ENCODE measurements at places on chromosomes 1 and 21.

- no peak for DNase-seq
Measured at GRCh38 chr1:166705376-166706289, 133.6 kb upstream of the POGK start.

- no peak for DNase-seq
Measured at GRCh38 chr21:42796327-42797062, 82.8 kb downstream of the WDR4 start.

- no peak for DNase-seq
Measured at GRCh38 chr1:8201331-8201861, 116.5 kb upstream of the SLC45A1 start.

DNA sequence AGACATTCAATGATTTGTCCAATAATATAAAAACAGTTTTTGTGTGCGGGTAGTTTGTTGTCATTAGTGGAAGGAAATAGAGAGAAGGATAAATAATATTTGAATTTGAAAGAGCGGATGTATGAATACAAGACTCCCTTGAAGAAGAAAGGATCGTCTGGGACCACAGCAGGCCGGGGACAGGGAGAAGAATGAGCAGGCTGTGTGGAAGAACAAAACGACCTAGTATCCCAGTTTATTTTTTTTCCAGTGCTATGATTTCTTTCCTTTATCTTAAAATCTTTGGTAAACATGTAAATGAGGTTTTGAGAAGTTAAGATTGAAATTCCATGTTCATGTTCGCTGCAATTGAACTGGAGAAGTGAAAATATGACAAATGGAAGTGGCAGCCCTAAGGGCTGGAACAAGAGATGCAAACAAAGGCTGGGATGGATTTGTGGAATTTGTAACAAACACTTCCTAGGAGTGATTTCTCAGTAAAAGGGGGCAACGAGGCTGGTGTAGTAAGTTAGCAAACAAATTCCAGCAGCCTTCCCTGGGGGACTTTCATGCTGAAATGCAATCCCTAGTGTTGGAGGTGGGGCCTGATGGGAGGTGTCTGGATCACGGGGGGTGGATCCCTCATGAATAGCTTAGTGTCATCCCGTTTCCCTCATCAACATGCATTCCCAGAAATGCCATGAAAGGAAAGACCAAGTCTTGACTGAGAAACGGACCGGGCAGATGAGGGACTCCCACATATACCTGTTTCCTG lies 10.2 kb upstream of the IFI16 start:
- no peak for DNase-seq

DNA sequence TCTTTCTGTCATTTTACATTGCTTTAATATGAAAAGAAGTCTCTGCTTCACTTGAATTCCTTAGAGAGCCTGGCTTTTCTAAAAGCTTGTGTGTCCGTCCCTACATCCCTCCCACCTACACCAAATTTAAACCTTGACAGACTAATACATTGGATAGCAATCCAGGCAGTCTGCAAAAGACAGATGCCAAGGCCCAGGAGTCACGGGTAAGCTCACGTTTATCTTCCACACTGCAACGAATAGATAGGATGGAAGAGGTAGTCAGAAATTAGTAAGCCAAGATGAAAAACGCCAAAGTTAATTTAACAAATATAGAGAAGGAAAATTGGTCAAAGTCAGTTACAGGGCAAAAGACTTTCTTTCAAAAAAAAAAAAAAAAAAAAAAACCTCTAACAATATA lies 338.1 kb downstream of the SMYD3 start:
- DNase-seq: no peak

- no peak for DNase-seq
Measured at GRCh38 chr1:113252166-113252565, 138.1 kb upstream of the MAGI3 start.

DNA sequence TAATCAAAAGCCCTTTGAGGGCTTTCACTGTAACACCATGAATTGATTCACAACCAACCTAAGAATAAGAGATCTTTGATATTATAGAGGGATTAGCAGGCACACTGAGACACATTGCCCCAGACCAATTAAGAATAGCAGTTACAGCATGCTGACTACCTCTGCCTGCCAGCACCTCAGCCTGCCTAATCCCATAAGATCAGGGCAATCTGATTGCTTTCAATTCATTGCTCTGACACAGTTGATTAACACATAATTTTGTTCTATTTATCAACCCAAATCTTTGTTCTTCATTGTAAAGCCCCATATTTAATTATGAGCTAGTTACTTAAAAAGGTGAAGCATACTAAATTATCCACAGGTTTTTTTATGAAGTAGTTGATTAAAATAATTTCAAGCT lies 548.8 kb upstream of the ZP4 start:
- no peak for DNase-seq

DNA sequence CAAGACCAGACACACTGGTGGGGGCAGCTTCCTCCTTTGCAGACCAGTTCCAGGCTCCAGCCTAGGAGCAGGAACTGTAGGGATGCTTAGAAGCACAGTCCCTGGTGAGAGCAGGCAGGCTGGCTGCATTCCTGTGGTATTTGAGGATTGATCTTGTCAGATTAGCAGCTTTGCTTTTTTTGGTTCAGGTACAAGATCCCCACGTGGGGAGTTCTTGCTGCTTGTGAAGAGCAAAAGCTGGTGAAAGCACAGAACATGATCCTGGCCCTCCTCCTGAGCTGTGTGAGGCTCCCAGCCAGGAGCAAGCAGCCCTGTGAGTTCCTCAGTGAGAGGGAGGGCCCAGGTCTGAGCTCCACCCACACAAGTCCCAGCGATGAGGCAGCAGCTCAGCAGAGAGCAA lies 75.3 kb upstream of the ARTN start:
- no peak for DNase-seq

- DNase-seq: no peak
Measured at GRCh38 chr1:19163261-19163660, 46.8 kb downstream of the UBR4 start.

DNA sequence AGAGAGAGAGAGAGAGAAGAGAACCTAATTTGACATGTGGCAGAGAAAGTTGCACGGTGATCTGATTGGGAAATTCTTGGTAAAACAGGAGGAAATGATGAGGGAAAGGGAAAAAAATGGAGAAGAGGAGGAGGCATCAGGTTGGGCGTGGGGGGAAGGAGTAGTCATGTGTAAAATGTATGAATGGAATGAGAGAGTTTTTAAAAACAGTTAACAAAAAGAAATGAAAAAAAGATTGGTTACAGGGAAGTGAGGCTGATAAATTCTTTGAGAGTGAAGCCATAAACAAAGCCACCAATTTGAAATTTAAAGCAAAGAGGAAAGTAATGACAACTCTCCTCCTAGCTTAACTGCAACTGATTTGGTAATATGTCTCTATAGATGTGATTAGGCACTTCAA lies 409.2 kb downstream of the USH2A start:
- DNase-seq: no peak

- no peak for DNase-seq
Measured at GRCh38 chr1:40184193-40184592, 23.0 kb downstream of the RLF start.

- no peak for DNase-seq
Measured at GRCh38 chr1:25037174-25038074, 107.3 kb upstream of the RUNX3 start.

DNA sequence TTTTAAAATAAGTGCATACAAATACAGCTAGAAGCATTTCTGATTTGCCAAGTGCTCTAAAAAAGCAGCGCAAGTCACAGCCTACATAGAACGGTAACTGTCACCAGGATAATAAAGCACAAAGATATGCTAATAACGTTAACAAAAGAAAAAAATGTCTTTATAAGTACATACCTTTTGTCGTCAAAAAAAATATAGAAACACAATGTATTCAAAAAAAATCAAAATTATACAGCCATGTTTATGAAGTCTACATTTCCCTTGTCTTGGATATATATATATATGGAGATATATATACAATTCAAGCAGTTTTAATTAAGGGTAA lies 3.2 kb downstream of the IRF2BP2 start:
- no peak for DNase-seq

- DNase-seq: no peak
Measured at GRCh38 chr1:153627715-153628626, at the start of gene S100A1. Gene S100A1, plus strand, starts transcription at chr1:153628434. Its CDS starts 2,088 bp downstream, at chr1:153630522.

GRCh38 chr1:6313393-6314200 lies 52.7 kb upstream of the GPR153 start:
- DNase-seq: no peak

- DNase-seq: peak; percentile 91
Measured at GRCh38 chr1:11719313-11720032, 16.5 kb upstream of the AGTRAP start.

DNA sequence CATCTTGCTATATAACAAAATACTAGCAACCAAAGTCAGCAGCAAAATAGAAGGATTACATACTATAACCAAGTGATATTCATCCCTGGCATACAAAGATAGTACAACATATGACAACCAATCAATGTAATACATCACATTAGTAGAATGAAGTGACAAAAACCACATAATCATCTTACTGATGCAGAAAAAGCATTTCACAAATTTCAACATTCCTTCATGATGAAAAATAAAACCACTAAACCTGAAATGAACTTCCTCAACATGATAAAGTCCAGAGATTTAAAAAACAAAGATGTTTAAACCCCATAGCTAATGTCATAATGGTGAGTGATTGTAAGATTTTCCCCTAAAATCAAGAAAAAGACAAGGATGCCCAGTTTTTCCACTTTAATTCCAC lies 18.6 kb downstream of the RO60 start:
- DNase-seq: no peak

DNA sequence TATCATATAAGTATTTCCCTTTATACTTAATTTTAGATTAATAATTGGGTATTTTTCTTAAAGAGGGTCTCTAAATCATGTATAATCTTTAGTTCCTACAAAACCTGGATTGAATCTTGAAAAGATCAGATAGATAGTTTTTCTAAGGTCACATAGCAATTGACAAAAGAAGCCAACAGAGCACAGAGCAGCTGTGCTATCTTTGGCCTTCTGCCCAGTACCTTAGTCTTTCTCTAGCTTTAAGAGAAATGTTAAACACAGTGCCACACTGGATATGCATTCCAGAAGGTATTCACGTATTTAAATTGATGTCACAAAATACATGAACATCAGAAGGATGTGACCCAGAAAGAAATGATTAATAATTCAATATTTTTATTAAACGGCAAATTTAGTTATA lies 86.8 kb downstream of the C21orf91 start:
- DNase-seq: no peak

GRCh38 chr1:68113966-68114365 lies 63.5 kb upstream of the DIRAS3 start:
- no peak for DNase-seq

DNA sequence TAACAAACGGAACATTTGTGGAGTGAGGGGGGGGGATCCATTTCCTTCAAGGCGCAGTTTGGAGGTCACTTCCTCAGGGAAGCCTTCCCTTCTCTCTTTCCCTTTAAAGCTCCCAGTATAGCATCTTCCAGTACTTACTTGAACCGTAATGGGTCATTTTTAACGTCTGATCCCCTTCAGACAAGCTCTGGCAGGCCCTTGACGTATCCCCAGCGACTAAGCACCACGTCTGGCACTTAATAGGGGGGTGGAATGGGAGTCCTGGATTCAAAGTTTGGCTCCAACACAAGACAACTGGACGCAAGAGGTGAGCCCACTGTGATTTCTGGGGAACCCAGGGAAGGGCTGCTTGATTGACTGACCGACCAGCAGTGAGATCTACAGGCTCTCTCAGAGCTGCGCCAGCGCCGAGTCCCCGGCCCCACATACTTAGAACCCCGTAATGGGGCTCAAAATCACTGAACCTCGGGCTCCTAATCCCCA lies 441 bp downstream of the YARS1 start:
- peak; percentile 33 for DNase-seq

DNA sequence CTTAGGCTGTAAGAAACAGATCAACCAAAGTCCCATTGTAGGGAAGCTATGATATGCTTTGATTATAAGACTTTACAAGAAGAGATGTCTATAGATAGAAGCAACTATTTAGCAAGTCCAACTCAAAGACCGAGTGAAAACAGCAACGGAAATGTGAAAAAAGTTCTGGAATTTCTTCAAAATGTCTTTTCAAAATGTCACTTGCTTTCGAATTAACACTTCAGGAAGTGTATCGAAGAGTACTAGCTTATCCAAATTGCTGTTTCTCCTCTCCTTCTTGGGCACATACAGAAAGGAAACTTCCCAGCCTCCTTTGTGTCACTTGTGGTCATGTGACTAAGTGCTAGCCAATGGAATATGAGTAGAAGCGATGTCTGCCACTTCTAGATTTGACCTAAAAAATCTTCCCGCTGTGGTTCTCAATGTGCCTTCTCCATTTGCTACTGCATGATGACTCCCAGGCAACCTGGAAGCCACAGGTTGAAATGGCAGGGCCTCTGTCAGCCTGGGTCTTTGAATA lies 89.9 kb downstream of the TSEN15 start:
- DNase-seq: no peak

- peak; percentile 31 for DNase-seq
Measured at GRCh38 chr1:35808450-35809113, 766 bp downstream of the AGO4 start.

DNA sequence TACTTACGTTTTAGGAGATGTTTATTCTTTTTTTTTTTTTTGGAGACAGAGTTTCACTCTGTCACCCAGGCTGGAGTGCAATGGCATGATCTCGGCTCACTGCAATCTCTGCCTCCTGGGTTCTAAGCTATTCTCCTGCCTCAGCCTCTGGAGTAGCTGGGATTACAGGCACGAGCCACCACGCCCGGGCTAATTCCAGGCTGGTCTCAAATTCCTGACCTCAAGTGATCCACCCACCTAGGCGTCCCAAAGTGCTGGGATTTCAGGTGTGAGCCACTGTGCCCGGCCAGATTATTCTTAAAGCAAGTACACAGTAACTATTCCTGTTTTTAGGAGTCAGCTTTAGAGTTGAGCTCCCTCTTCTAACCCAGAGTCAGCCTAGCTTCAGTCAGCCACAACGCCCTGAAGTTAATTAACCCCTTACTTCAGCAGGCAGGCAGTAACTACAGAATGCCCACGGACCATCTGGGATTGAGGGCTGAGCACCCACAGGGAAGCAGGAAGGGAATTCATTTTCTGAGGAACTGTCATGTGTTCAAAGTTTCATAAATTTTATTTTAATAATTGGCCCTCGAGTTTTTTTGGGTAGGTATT lies 5.3 kb upstream of the ID3 start:
- no peak for DNase-seq

- no peak for DNase-seq
Measured at GRCh38 chr1:17067069-17067426, 13.2 kb upstream of the SDHB start.

DNA sequence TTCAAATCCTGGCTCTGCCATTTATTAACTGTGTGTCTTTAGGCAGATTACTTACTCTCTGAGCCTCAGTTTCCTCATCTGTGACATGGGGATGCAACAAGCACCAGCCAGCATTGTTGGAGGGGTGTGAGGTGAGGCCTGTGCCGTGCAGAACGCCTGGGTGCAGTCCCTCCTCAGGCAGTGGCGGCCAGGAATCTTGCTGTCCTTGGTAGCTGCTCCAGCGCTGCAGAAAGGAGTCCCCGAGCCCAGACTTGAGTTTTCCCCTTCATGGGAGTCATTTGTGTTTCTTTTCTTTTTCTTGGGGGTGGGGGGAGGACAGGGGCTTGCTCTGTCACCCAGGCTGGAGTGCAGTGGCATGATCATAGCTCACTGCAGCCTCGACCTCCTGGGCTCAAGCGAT lies 46.6 kb downstream of the DISP3 start:
- DNase-seq: no peak
